ENCODE measurements at places on chromosomes 12 and 14.

DNA sequence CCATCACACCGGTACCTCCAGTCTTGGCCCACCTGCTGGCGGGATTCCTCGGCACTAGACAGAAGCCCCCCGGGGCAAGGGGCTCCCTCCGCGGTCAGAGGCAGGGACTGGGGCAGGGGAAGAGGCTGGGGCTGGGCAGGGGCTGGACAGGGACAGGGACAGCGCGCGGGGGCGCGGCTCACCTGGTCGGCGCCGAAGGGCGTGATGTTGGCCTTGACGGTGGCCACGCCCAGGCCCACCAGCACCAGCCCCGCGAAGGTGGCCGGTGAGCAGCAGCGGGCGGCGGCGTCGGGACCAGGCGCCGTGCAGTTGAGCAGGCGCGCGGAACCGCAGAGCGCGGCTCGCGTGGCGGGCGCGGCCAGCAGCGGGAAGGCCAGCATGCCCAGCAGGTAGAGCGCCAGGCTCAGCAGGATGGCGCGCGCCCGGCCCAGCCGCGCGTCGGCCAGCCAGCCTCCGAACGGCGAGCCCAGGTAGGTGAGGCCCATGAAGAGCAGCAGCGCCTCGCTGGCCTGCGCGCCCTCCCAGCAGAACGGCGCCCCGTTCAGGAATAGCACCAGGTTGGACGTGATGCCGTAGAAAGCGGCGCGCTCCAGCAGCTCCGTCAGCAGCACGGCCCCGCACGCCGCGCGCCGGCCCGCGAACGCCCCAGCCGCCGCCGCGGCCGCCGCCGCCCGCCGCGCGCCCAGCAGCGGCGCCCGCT lies 392 bp downstream of the SLC15A4 start:
- no peak for DNase-seq

GRCh38 chr12:91618281-91618680 lies 435.7 kb upstream of the DCN start:
- DNase-seq, result no peak

GRCh38 chr12:116559162-116559935 lies at the start of gene MAP1LC3B2:
Gene MAP1LC3B2, plus strand, starts transcription at chr12:116559381. Its CDS starts 16,562 bp downstream, at chr12:116575943.
- no peak for DNase-seq

DNA sequence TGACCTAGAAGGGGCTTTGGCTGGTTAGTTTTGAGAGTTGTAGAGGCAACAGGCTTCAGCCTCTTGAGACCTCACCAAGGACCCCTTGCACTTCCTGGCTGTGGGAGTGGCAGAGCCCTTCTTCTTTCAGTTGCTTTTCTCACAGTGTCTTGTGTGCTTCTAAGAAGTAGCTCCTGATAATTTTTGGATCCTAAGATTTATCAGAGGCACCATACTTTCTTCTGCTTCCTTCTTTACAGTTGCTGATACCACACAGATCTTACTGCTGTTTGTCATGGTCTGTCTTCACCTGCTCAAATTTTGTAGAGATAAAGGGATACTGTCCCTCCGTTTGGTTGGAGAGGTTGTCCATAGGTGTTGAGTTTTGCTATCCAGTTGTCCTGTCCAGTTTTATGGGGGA lies 33.8 kb downstream of the VRK1 start:
- no peak for DNase-seq

DNA sequence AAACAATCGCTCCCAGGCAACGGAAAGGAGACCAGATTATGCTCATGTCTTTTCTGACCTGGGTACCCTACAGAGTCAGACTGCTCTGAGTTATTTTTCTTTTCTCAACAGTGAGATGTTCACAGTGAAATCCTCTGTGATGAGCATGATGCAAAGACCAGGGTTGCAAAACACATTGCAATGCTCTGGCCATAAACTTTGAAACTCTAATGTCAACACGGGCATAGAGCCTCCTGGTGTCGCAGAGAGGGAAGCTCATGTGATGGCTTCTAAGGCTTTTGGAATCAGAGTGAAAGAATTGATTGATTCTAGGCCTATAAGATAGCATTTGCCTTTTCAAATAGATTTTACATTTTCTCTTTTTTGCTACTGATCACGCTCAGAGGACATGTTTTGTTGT lies 193.4 kb downstream of the RASSF9 start:
- DNase-seq, result no peak

DNA sequence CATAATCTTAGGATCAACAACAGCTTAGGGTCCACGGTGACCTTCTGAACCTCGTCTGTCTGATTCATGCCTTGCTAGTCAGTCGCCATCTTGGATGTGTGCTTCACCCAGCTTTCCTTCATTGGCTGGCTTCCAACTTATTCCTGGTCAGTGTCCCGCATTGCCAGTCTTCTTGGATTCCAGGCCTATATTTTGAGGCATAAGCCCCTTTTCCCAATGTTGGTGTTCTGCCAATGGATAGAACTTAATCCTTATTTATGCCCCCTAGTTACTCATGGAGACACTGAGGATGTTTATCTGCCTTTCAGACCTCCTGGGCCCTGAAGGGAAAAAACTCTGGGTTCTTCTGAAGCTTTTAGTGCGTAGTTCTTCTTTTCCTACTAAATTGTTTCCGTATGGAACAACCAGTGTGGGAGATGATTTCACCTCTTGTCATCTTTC lies 5.8 kb downstream of the JDP2 start:
- DNase-seq, result no peak

- no peak for DNase-seq
These were observed 52.8 kb upstream of the EML1 start for GRCh38 chr14:99740411-99740810.

- no peak for DNase-seq
These were observed 8.9 kb downstream of the IKZF4 start for GRCh38 chr12:56029666-56030293.

- no peak for DNase-seq
These were observed 743 bp downstream of the PUS1 start for GRCh38 chr12:131929581-131930456.

DNA sequence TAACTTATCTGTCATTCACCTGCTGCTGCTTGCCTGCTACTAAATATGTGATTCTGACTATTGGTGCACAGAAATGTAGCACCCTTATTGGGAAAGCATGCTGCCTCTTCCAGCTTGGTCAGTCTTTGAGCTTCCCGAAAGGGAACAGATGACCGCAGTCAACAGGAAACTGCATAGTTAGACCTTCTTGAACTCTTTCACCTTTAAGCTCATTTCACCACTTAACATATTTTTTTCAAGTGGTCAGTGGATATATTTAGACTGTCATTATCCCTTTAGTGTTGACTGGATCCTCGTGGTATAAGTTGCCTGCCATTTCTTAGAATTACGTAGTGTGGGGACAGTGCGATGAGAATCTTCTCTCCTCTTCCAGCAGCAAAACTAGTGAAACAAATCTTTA lies 224.9 kb downstream of the FBXL14 start:
- no peak for DNase-seq

- DNase-seq, result no peak
These were observed 7.9 kb upstream of the PUS1 start for GRCh38 chr12:131920902-131921840.

DNA sequence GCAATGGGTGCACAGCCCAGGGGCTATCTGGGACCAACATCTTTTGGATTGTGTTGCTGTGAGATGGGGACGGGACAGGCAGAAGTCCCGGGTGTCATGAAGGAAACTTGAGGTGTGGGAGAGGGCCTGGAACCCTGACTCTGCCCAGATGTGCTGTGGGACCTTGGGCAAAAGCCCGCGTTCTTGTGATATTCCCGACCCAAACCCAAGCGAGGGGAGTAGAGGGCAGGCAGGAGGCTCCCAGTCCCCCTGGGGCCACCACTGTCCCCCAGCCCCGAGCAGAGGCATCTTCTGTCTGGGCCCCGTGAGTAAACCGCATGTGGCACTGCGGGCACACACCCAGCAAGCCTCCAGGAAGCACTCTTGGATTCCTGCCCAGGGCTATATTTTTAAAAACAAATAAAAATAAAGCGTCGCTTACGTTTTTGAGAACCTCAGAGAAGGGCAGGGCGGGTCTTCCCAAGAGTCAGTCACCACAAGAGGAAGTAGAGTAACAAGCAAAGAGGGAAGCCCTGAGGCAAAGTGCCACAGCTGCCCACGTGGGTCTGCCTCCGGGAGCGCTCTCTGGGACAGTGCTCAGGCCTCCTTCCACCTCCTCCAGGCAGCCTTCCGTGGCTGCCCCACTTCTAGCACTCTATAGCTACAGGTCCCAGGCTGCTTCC lies 39.5 kb downstream of the BEGAIN start:
- DNase-seq, result no peak

DNA sequence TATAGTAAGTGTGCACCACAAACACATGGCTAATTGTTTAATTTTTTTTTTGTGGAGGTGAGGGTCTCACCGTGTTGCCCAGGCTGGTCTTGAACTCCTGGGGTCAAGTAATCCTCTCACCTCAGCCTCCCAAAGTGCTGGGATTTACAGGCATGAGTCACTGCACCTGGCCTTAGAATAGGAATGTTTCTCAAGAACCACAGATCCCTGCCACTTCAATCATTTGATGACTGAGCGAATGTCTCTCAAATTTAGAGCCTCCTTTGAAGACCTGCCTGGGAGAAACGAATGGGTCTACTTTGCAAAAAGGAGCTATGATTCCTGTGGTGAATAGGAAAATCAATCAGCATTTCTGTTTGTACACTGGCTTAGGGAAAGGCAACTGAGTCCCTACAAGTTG lies 33.5 kb upstream of the CHST11 start:
- DNase-seq, result no peak

DNA sequence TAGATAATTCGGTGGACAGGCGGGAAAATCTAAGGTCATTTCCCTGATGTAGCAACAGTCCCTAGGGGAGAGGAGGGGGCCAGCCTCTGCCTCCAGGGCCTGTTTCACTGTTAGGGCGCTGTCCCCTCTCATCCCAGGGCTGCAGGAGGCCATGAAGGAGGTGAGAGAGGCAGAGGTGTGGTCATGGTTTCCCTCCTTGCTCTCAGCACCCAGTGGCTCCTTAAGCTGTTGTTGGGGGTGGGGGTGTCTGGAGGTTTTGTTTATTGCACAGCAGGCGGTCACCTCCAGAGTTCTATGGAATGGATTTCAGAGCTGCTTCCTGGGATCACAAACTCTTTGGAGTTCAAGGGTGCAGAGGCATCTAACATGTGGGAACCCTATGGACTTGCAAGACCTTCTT lies 212.5 kb upstream of the RTL1 start:
- no peak for DNase-seq

DNA sequence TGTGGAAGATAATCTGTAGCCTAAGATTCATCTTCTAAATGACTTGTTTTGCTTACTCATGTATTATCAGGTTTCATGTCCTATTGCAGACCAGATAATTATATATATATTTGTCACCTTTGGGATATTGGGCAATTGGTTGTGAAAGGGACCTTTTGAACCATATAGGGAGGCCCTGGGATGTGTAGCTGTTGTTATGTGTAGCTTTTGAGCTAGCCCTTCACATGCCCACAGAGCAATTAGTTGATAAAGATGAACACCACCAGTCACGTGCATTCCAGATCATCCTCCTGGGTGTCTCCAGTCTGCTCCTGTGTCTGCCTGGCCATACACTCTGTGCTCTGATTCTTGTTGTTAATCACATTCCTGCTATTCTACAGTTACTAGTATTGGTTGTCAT lies 431.2 kb upstream of the FBXO33 start:
- no peak for DNase-seq

GRCh38 chr12:84632556-84632955 lies 280.0 kb downstream of the SLC6A15 start:
- no peak for DNase-seq

All from right renal pelvis (tissue), 4 donors.